Activated naive CD4-positive, alpha-beta T cell treated with anti-CD3 and anti-CD28 coated beads for 36 hours (primary cell): ENCODE measurements at places on chromosomes 6 and 20.

DNA sequence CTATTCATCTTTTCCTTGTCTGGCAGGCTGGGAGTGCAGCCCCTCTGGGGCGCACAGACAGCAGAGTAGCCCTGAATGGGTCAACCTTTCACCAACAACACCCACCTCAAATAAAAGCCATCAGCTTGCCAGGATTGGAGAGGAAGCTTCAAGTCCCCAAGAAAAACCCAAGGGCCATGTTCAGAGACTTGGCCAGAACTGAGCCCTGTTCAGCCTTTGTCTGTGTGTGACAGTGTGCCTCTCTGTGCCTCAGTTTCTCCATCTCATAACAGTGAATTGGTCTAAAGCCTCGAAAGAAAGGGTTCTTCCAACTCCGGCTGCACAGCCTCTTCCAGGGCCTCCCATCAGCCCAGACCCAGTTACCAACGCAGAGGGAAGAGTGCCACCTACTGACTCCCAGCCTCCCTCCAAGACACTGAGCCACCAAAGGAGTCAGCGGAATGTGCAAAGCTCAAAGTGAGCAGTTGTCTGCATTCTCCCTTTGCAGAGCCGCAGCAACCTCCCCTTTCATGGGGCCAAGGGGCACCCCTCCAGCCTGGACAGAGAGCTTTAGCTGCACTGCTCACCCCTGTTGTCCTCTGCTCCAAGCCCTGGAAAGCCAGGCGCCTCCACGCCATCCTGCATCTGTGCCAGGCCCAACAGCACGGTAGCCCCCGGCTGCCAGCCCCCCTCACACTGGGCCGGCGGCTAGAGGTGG, 82.7 kb upstream of the TOP1 start:
- no peak overlapping the region for H3K27ac ChIP-seq
- H3K4me3 ChIP-seq = no peak overlapping the region
- H3K4me1 ChIP-seq = no peaks in the 10 kb centered on the region
- no peaks in the 10 kb centered on the region for H3K36me3 ChIP-seq

- no peak for DNase-seq
- H3K4me1 ChIP-seq = peaks cover 53% of the 10 kb centered on the region
- H3K27ac ChIP-seq = no peak overlapping the region
- no peaks in the 10 kb centered on the region for H3K27me3 ChIP-seq
- H3K36me3 ChIP-seq = no peaks in the 10 kb centered on the region
Observed at GRCh38 chr6:135883045-135883444, 31.5 kb downstream of the PDE7B start.

- H3K27ac ChIP-seq = no peak overlapping the region
- no peaks in the 10 kb centered on the region for H3K36me3 ChIP-seq
- no peaks in the 10 kb centered on the region for H3K4me1 ChIP-seq
- peaks cover 6% of the 10 kb centered on the region for H3K27me3 ChIP-seq
- no peak for DNase-seq
- no peak overlapping the region for H3K4me3 ChIP-seq
Observed at GRCh38 chr20:22687676-22688349, 103.4 kb upstream of the FOXA2 start.

GRCh38 chr6:161410736-161411135, 136.9 kb upstream of the AGPAT4 start:
- no peak for DNase-seq
- no peaks in the 10 kb centered on the region for H3K4me1 ChIP-seq
- H3K36me3 ChIP-seq = no peaks in the 10 kb centered on the region
- no peak overlapping the region for H3K4me3 ChIP-seq

DNA sequence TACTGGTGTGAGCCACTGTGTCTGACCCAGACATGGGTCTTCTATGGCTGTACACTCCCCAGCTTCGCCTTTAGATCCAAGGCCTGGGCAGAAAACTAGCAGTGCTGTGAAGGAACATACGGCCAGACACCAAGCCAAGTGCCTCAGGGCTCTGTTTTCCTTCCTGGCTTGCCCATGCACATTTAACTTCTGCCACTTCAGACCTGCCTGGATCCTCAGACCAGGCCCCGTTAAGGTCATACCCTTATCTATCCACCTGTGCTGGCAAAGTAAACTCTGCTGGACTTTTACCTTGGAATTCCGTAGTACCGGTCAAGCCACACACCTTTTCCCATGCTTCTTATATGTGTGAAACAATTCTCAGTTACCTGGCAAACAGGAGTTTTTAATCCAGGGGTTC, 644.8 kb downstream of the PTPRT start:
- no peak overlapping the region for H3K27ac ChIP-seq
- H3K27me3 ChIP-seq = no peaks in the 10 kb centered on the region
- H3K4me1 ChIP-seq = no peaks in the 10 kb centered on the region
- no peaks in the 10 kb centered on the region for H3K36me3 ChIP-seq
- no peak overlapping the region for H3K4me3 ChIP-seq

- H3K4me1 ChIP-seq = peaks cover 11% of the 10 kb centered on the region
- H3K4me3 ChIP-seq = peak overlapping the region; percentile 87
- DNase-seq = peak; percentile 27
- H3K27ac ChIP-seq = no peak overlapping the region
- H3K27me3 ChIP-seq = no peaks in the 10 kb centered on the region
Observed at GRCh38 chr20:25389858-25390537, 637 bp downstream of the ABHD12 start.

DNA sequence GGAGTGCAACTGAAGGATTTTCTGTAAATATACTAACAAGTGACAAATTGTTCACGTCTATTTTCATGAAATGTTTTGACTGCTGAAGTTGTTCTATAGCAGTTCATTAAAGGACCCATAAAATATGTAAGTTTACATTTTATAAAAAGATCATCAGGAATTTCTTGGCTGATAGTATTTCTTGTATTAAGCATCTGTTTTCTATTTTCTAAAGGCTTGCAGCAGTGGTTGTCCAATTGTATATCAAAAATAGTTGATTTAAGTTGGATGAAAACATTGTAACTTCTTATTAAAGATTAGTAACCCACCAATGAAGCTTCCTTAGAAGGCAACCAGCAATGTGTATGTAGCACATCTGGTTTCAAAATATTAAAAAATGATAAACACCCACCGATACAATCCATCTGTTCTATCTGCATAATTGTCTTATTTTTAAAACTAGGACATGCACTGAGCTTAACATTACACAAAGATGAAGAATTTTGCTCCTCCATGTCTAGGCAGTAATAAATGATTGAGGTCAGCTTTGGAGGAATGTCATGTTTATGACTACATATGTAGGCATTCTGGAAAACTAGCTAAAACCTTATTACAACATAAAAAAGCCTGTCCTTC, 301.3 kb upstream of the TCF21 start:
- DNase-seq = no peak
- no peak overlapping the region for H3K27ac ChIP-seq
- H3K36me3 ChIP-seq = no peaks in the 10 kb centered on the region
